ENCODE measurements at places on chromosomes 4 and X.

- DNase-seq: no peak
Observed at GRCh38 chr4:24560868-24561368, 23.4 kb downstream of the DHX15 start.

GRCh38 chr4:89805297-89805696 lies 31.7 kb downstream of the SNCA start:
- DNase-seq: no peak

GRCh38 chr4:31458813-31459212 lies 738.6 kb downstream of the PCDH7 start:
- no peak for DNase-seq

DNA sequence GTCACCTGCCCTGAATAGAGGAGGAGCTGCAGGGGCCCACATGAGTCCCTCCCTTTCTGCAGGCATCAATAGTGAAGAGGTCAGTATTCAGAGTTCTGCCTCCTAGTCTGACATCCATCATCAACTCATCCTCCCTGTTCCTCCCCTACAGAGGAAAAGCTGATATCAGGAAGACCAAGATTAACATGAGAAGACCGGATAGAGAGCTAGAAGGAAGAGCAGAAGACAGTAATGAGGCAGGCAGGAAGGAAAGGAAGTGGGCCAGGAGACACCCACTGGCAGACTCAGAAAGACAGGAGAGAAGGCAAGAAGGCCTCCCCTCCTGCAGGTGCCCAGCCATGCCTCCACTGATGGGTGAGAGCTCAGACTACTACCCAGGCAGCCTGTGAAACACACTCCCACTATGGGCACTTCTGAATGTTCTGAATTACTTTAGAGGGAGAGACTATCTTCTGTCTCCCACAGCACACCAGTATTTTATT lies 74.6 kb downstream of the CC2D2A start:
- no peak for DNase-seq

GRCh38 chrX:43589735-43590134 lies 66.4 kb upstream of the MAOA start:
- no peak for DNase-seq
